ENCODE measurements at places on chromosomes 7 and 10. TPM values are rescaled to one million over a fixed set of nuclear protein-coding genes. Genes with fewer than 3 reads are reported as not detected.

Gene MKI67
- 22.4 TPM for total RNA-seq

Gene CRPPA
- total RNA-seq = 7.9 TPM

Gene IFIT1B
- total RNA-seq = 6.7 TPM

Gene CDK1
- 49.0 TPM for total RNA-seq

Gene GPR26
- 1.8 TPM for total RNA-seq

Gene PDE6C
- not detected for total RNA-seq

Gene HOXA1
- 1.2 TPM for total RNA-seq

Gene ZSCAN25
- 11.7 TPM for total RNA-seq

Gene HTR7
- 3.0 TPM for total RNA-seq

Gene ZPBP
- total RNA-seq = not detected

Gene GATA3
- 0.28 TPM for total RNA-seq

Gene PHKG1
- total RNA-seq = 7.9 TPM

Gene RHOBTB1
- 55.4 TPM for total RNA-seq

Gene CYP2C9
- not detected for total RNA-seq

Gene ALOX5
- 9.3 TPM for total RNA-seq

Gene SYT15B
- 1.8 TPM for total RNA-seq
